ENCODE measurements at places on chromosomes 5 and 9.

GRCh38 chr9:124054582-124055227 is 43.1 kb downstream of the LHX2 start:
- no peak for DNase-seq
- H3K27ac ChIP-seq, result no peak overlapping the region
- H3K4me3 ChIP-seq, result no peak overlapping the region
- no peaks in the 10 kb centered on the region for H3K36me3 ChIP-seq
- no peaks in the 10 kb centered on the region for H3K4me1 ChIP-seq
- H3K27me3 ChIP-seq, result no peaks in the 10 kb centered on the region

DNA sequence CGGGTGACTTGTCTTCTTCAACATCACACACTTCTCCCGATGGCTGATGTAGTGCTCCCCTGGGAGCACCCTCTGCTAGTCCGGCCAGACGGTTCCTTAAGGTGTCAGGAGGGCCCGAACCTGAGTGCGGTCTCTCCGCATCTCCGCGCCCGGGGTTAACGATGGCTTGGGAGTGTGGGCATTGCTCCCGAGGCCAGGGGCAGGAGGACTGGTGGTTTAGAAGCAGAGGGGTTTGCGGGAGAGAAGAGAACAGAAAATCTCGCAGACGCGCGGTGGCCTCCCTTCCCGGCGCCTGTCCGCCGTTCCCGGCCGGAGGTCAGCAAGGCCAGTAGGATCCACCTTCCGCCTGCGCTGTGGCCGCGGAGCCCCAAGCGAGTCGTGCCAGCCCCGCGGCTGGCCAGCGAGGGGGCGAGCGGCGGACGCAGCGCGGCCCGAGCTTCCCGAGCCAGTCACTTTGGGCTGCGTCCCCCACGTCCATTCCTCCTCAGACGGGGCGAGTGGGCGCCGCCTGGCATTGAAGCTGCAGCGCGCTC is 700 bp downstream of the CDO1 start:
- H3K4me1 ChIP-seq, result peaks cover 4% of the 10 kb centered on the region
- peak overlapping the region; percentile 84 for H3K27ac ChIP-seq
- H3K4me3 ChIP-seq, result peak overlapping the region; percentile 59
- no peaks in the 10 kb centered on the region for H3K27me3 ChIP-seq
- no peaks in the 10 kb centered on the region for H3K36me3 ChIP-seq

GRCh38 chr9:119844431-119844830 is 475.2 kb upstream of the BRINP1 start:
- no peak overlapping the region for H3K4me3 ChIP-seq
- no peaks in the 10 kb centered on the region for H3K27me3 ChIP-seq
- peaks cover 2% of the 10 kb centered on the region for H3K4me1 ChIP-seq
- no peak overlapping the region for H3K27ac ChIP-seq
- no peak for DNase-seq

DNA sequence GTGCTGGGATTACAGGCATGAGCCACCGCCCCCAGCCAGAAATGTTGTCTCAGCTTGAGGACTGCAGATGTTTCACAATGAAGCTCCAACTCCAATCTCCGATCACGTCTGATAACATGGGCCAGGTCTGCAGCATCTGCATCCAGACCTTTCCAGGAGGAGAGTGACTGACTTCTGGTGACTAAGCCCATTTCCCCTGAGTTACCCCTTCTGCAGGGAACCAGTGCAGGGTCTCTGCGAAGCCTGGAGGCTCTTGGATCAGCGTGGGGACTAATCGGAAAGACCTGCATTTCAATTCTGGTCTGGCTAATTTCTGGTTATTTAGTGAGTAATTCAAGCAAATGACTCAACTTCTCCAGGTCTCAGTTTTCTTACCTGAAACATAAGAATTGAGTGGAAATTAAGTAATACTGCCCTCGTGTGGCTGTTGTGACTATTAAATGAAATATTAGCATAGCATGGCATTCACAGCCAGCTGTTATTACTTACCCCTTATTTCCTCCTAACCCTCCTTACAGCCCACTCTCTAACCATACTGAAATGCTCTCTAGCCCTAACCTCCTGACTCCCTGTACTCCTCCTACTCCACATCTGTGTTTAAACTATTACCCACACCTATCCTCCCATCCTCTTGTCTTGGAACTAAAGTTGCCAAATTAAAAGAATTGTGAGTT is 2.2 kb upstream of the GNPDA1 start:
- no peaks in the 10 kb centered on the region for H3K27me3 ChIP-seq
- H3K36me3 ChIP-seq, result no peaks in the 10 kb centered on the region
- DNase-seq, result peak; percentile 20
- no peaks in the 10 kb centered on the region for H3K4me1 ChIP-seq

DNA sequence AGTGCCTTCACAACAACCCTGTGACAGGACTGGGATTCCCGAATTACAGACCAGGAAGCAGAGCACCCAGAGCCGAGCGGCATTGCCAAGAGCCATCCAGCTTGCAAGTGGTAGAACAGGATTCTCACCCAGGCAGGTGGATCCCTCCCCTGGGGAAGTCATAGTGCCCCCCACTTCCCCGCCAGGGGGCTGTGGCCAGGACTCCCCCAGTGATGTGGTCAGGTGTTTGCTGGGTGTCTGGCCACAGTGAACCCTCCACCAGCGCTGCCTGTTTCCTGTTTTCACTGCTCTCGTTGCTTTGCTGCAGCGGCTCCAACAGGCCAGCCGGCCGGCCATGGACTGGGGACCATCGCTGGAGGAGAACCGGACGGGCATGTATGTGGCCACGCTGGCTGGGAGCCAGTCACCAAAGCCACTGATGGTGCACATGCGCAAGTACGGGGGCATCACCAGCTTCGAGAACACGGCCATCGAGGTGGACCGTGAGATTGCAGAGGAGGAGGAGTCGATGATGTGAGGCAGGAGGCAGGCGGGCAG is 19.3 kb downstream of the SLC6A7 start:
- no peaks in the 10 kb centered on the region for H3K36me3 ChIP-seq
- no peak overlapping the region for H3K27ac ChIP-seq
- H3K4me1 ChIP-seq, result no peaks in the 10 kb centered on the region
- no peak overlapping the region for H3K4me3 ChIP-seq
- H3K27me3 ChIP-seq, result no peaks in the 10 kb centered on the region

GRCh38 chr9:85483208-85483607 is 258.5 kb downstream of the AGTPBP1 start:
- no peak for DNase-seq
- H3K36me3 ChIP-seq, result no peaks in the 10 kb centered on the region
- H3K27ac ChIP-seq, result no peak overlapping the region
- H3K4me1 ChIP-seq, result no peaks in the 10 kb centered on the region
- no peak overlapping the region for H3K4me3 ChIP-seq

DNA sequence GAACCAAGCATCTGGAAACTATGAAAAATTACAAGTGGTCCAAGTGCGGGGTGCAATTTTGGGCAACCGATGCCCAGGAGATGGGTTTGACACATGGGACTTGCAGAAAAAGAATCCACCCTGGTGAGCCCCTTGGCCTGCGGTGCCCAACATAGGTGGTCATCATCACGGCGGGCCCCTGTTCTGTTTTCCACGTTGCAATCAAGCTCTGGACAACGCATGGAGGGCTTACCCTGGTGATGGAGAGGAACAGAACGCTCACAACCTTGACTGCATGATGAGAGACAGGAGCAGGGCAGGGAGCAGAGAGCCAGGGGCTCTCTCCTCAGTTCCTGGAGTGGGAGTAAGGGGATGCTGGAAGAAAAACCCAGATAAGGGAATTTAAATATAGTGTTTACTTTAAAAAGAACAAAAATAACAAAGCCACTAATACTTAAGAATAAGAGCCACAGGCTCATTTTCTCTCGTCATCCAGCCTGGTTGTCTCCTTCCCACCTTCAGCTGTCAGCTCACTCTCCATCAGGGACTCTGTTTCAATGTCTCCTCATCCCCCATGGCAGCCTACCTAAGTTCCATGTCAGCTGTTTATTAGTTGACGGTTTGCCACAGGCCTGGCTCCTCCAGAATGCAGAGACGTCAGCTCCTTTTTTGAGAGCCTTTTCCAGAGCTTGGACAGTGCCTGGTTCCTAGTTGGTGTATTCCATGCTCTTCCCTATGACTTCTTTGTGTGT is 172.1 kb downstream of the GADD45G start:
- no peaks in the 10 kb centered on the region for H3K36me3 ChIP-seq
- H3K27me3 ChIP-seq, result no peaks in the 10 kb centered on the region
- no peak overlapping the region for H3K4me3 ChIP-seq
- DNase-seq, result no peak
- no peak overlapping the region for H3K27ac ChIP-seq
- no peaks in the 10 kb centered on the region for H3K4me1 ChIP-seq

GRCh38 chr5:105882956-105883481 is 1787.7 kb downstream of the EFNA5 start:
- H3K27ac ChIP-seq, result no peak overlapping the region
- H3K27me3 ChIP-seq, result no peaks in the 10 kb centered on the region
- no peaks in the 10 kb centered on the region for H3K36me3 ChIP-seq

DNA sequence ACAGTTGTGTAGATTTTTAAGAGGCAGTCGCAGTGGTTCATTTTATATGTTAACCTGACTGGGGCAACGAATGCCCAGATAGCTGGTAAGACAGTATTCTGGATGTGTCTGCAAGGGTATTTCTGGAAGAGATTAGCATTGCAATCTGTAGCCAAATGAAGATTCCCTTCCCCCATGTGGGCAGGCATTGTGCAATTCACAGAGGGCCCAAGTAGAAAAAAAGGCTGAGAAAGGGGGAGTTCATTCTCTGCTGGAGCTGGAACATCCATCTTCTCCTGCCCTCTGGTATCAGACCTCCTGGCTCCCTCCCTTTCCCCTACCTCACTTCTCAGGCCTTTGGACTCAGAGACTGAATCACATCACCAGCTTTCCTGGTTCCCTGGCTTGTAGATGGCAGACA is 70.6 kb downstream of the TENT4A start:
- H3K27ac ChIP-seq, result no peak overlapping the region
- H3K36me3 ChIP-seq, result no peaks in the 10 kb centered on the region
- no peak overlapping the region for H3K4me3 ChIP-seq
- no peak for DNase-seq

GRCh38 chr9:120905315-120906164 is 21.1 kb downstream of the TRAF1 start:
- no peaks in the 10 kb centered on the region for H3K36me3 ChIP-seq
- H3K27ac ChIP-seq, result no peak overlapping the region
- DNase-seq, result no peak
- no peak overlapping the region for H3K4me3 ChIP-seq

GRCh38 chr9:121239851-121240250 is 28.1 kb upstream of the GSN start:
- no peak for DNase-seq
- H3K4me1 ChIP-seq, result peaks cover 3% of the 10 kb centered on the region
- H3K27me3 ChIP-seq, result no peaks in the 10 kb centered on the region
- H3K27ac ChIP-seq, result no peak overlapping the region
- H3K36me3 ChIP-seq, result no peaks in the 10 kb centered on the region

DNA sequence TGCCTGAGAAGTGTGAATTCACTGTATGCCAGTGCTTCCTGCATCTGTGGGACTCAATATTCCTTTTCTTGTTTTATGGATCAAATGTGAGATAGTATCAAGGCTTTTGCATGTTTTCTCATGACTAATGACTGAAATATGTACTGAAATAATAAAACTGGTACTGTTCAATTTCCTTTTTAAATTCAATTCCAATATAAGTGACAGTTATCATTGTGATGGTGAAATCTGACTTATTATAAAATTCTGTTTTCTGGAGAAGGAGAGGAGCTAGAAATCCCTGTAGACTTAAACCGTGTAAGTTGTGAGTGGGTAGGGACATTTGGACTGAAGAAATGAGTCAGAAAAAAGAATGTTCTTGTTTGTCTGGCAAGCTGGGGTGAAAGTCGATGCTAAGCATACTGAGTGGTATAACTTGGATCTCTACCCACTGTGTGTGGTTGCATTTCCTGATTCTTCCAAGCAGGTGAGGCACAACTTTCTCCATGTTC is 245.2 kb downstream of the EFNA5 start:
- no peak overlapping the region for H3K27ac ChIP-seq
- H3K4me1 ChIP-seq, result no peaks in the 10 kb centered on the region
- no peaks in the 10 kb centered on the region for H3K27me3 ChIP-seq
- no peaks in the 10 kb centered on the region for H3K36me3 ChIP-seq
- no peak overlapping the region for H3K4me3 ChIP-seq

DNA sequence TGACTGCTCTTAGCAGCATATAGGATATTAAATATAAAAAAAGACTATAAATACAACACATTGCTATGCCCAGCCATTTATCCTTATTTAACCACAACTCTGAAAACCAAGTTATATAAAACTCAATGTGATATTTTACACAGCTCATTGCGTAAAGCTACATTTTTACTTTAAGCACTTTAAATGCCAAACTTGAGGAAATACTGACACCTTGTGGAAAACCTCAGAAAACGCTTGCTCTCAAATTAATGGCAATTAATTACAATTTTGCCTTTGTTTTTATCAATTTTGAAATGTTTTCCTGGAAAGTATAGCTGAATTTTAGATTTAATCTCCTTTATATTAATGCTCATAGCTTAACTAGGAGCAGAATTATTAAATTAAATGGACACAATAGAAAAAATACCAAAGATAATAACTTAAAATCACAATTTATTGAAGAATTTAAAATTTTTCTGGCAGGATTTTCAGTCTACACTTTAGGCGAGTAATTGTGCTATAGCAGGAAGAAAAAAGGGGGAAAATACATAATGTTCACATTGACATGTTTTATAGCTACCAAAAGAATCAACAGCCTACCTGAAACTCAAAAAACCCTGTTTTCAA is 25.2 kb upstream of the PLAC8L1 start:
- DNase-seq, result no peak
- H3K27me3 ChIP-seq, result no peaks in the 10 kb centered on the region
- no peaks in the 10 kb centered on the region for H3K36me3 ChIP-seq
- no peak overlapping the region for H3K27ac ChIP-seq
- H3K4me1 ChIP-seq, result no peaks in the 10 kb centered on the region
- H3K4me3 ChIP-seq, result no peak overlapping the region

GRCh38 chr9:137705906-137706305 is 87.1 kb downstream of the EHMT1 start:
- no peak for DNase-seq
- H3K27ac ChIP-seq, result no peak overlapping the region

DNA sequence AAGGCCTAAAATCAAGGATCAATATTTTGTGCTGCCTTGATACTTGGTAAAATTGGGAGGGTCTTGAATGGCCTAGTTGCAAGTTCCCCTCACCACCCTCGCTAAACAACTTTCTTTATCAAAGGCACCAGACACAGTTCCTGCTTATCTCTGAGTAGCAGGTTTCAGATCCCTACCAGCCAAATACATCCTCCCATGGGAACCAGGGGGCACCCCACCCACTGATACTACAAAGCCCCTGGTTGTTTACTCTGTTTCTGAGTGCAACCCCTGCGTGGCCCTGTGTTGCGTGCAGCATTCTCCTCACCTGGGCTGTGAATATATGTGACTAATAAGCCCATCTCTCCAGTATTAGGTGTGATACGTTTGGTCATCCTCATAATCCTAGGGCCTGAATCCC is 314.9 kb downstream of the DRD1 start:
- H3K4me1 ChIP-seq, result no peaks in the 10 kb centered on the region
- DNase-seq, result no peak
- no peak overlapping the region for H3K27ac ChIP-seq
- no peaks in the 10 kb centered on the region for H3K27me3 ChIP-seq
- H3K36me3 ChIP-seq, result no peaks in the 10 kb centered on the region

- peaks cover 1% of the 10 kb centered on the region for H3K4me1 ChIP-seq
- no peak overlapping the region for H3K27ac ChIP-seq
- no peak overlapping the region for H3K4me3 ChIP-seq
- no peak for DNase-seq
- H3K27me3 ChIP-seq, result no peaks in the 10 kb centered on the region
- no peaks in the 10 kb centered on the region for H3K36me3 ChIP-seq
Observed at GRCh38 chr9:132703336-132703735, 33.1 kb downstream of the GTF3C4 start.

All from ovary (tissue), 10 donors.